MG63 (cell line): ENCODE measurements at places on chromosomes 7 and 10. TPM values are rescaled to one million over a fixed set of nuclear protein-coding genes. Genes with fewer than 3 reads are reported as not detected.

The ZP3 gene
- total RNA-seq = 0.44 and 1.7 TPM in 2 replicates

The ARMC3 gene
- total RNA-seq = not detected in 2 replicates

The ANKRD26 gene
- total RNA-seq = 4.3 and 4.5 TPM in 2 replicates

GRCh38 chr10:86294346-86295265 is 72.0 kb downstream of the GRID1 start:
- DNase-seq = no peak

DNA sequence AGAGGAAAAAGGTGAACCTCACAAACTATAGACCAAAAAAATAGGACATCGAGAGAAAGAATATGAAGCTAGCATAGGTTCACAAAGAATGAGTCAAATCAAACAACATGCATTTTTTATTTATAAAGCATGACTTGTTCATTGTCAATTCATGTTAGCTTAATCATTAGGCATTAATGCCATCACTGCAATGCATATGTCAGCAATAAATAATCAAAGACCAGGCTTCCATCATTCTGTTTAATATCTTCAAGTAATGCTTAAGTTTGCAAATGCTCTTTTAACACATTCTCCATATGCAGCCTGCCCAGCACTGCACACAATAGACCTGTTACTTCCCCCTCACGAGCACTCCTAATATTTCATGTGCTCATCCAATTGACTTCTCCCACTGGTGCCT is 8.9 kb upstream of the MAGI2 start:
- DNase-seq = no peak

DNA sequence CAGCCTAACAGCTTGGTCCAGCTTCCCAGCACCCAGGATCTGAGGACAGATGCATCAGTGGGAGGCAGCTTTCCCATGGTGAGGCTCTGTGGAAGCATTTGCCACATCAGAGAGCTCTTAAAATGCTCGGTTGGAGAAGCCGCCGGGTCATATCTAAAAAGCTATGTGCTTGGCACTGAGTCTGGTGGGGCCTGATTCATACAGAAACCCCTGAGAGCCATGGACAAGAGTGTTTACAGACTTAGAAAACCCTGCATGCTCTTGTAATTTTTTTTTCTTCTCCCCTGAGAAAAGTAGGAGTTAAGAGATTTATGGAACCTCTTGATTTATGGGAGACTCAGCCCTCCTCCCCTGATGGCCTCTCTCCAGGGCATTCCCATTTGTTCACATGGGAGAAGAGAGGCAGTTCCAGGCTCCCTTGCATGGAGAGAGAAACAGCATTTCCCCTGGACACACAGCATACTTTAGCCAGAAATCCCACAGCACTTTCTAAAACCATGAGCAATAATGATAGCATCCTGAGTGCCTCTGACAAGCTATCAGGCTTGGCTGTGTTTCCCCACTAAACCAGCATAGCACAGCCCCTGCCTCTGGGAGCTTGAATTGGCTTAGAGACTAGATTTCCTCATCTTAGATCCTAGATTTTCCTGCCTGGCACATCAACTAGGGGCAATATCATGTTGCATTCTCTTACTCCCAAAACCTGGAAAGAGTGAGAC is 322.1 kb upstream of the AUTS2 start:
- DNase-seq = no peak

GRCh38 chr10:129525401-129525801 is 58.4 kb downstream of the MGMT start:
- peak; percentile 49 for DNase-seq

DNA sequence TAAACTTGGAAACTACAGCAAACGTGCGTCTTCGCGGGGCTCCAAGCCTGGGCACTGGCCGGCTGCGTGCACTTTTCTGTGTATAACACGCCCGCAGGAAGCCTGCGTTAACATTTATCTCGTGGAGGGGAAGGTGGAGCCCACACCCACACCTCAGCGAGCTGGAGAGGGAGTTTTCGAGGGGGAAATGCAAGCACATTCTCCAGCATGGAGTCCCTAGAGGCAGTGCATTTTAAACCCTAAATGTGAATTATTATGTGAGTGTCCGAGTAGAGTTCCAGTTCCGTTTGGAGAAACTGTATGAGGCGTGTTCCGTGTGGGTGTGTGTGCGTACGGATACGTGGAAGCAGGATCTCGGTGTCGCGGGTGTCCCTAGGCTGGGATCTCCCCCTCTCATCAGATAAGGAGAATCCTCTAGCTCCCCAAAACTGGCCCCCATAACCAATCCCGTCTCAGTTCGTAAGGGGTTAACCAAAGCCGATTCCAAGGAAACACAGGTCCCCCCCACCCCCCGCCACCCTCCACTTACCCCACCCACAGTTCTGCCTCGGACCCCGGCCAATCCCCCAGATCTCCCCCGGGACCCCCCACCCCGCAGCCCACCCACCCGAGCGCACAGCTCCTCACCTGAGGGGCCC is 403 bp downstream of the CDK6 start:
- DNase-seq = peak; percentile 21

DNA sequence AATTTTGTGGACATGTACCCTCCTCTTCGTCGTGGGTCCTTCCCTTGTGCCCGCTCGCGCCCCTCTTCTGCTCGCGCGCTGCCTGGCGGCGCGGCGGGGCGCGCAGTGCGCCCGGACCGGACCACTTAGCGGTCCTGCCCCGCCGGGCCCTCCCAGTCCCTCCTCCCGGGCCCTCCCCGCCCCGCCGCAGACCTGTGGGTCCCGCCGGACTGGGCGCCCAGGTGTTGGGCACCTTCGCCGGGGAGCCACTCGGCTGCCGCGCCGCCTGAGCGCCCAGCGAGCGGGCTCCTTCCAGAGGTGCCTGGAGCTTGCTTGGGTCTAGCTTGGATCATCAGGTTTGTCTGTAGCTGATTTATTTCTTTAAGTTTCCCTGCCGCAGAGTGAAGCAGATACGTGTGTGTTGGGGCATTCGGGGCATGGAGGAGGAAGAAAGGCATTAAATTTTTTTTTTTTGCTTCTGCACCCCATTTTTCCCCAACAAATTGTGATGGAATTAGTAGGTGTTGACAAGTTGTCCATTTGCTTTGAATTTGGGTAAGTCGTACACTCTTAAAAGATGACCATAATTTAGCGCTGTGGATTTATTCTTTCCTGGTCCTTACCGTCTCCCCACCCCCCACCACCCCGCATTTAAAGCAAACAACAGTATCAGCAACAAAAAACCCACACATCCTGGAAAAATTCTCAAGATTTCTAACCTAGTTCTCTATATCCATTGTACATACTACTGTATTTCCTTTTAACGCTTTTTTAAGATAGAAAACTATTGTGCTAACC is 905 bp downstream of the C1GALT1 start:
- DNase-seq = peak; percentile 45

DNA sequence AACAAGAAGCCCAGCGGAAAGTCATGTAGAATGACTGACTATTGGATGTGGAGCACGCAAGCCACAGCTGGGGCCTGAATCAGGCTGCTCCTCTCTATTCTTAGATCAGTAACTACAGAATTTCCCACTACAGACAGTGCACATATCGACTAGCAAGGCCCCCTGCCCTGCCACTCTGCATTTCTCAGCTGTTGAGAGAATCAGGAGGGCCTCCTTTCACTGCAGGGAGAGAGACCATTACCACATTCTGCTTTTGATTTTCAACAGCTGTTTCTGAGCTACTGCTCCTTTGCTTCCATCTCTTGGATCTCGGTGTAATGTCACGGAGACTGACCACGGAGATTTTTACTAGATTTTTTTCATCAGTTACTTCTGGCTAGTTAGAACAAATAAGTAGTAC is 73.8 kb downstream of the PON1 start:
- DNase-seq = no peak

GRCh38 chr10:93369588-93370164 is 112.5 kb downstream of the MYOF start:
- DNase-seq = no peak

DNA sequence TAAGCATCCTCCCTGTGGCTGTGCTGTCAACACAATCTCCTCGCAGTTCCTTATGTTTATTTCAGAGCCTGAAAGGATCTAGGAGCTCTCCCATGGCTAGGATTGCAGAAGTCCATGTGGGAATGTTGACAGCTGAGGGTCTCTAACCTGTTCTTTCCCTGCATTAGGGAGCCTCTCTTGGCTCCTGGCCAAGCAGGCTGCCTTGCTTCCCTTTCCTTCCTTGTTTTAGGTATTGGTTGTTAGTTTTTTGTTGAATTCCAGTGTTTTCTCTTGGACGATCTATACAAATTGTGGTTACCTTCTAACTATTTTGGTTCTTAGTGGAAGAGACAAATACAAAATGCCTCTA is 171.8 kb downstream of the MLLT10 start:
- no peak for DNase-seq

DNA sequence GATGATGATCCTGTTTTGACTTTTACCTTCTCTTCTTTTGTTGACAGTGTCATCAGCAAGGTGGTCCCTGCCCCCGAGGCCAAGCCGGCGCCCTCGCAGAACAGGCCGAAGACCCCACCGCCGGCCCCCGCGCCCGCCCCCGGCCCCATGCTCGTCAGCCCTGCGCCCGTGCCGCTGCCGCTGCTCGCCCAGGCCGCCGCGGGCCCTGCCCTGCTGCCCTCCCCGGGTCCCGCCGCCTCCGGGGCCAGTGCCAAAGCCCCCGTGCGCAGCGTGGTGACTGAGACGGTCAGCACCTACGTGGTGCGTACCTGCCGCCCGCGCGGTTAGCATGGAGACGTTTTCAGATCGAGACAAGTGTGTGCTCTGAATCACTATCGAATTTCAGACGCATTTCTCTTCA is 45.5 kb upstream of the GATA3 start:
- DNase-seq = no peak

- DNase-seq = no peak
These were observed 9.7 kb downstream of the DPYSL4 start for GRCh38 chr10:132196178-132197113.

- no peak for DNase-seq
These were observed 362.9 kb downstream of the MAGI2 start for GRCh38 chr7:79090543-79090942.
